Anterior cingulate cortex (tissue), 58 donors: ENCODE measurements at places on chromosomes 2 and 18.

DNA sequence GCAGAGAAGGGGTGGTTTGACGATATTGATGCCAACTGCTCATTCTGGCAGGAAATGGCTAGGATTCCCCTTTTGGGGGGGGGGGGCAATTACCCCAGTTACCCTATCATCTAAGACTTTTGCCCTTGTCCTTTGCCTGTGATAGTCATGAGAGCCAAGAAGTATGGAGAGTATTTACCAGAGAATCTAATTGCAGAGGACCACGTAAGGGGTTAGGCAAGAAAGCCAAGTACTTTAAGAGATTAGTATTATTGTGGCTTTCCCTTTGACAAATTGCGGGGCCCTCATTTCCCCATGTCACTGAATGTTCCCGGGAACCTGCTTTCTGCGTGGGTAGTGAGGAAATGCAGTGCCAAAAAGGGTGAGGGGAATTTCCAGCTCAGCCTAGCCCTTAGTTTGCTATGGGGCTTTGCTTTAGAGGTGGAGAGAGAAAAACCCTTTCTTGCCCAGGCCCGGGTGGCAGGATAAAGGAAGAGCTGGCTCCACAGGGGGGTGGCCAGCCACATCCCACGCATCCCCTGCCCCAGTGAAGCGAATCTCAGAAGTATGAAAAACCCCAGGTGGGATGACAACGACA is 1.5 kb downstream of the AQP4 start:
- DNase-seq = no peak

DNA sequence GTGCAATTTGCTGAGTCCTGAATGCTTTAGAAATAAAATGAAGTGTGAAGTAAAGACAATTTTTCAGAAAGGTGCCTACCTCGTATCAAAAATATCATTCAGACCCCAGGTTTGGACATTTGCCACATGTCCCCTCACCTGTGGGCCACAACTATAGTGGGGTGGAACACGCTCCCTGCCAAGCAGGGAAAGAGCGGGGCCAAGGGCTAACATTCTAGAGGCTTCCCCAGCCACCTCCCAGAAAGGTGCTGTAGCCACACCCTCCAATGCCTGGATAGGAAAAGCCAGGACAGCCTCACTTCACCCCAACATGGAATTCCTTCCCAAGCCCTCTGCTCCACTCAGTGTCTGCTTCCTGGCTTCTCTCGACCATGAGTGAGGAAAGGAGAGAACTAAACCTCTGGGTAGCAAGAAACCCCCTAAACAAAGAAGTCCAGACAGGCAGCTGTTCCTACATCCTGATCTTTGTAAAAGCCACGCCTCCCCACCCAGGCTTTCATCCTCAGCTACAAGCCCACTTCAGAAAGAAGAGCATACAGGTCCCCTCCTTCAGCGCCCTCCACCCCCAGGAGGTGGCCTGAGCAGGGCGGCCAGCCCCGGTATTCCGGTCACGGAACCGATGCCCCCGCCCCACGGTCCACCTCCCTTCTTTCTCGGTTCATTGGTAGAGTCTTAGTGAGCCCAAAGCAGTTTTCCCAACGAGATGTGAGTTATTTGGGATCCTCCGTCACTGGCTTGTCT is 2.1 kb downstream of the COL6A3 start:
- no peak for DNase-seq

DNA sequence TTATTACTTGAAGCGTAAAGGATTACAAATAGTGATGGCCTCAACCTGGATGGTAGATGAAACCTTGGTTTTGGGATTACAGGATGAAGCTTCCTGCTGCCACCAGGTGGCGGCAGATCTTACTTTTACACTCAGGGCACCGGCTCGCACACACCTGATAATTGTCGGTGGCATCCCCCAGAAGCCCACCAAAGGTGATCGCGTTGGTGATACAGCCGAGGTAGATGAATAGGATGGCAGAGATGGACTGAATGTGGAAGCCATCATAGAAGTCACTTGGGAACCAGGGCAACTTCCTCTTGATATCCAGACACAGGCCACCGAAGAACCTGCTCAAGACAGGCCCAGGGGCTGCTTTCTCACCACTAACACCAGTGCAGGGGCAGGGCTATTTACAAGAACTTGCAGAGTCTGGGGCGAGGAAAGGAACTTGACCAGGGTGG is 51.8 kb downstream of the MTHFD2 start:
- DNase-seq = no peak

DNA sequence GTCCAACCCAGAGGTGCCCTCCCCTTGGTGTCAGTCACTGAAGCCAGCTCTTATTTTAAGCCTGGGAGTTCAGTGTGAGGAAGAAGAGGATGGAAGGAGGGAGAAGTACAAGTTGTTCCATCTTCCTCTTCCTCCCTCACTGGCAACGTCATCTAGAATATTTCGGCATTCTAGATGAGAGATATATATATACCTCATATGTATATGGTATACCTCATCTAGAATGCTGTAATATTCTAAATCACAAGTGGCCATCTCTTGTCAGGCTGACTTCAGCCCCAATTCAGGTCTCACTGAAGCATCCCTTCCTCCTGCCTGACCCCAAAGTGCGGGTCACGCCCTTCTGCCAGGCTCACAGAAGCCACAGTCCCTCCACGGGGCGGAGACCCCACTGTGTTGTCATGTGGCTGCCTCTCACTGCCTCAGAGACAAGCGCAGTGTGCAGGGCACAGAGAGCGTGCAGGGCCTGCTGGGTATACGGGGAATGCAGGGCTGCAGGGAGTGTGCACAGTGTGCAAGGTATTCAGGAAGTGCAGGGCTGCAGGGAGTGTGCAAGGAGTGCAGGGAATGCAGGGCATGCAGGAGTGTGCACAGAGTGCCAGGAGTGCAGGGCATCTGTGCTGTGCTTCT is 32.8 kb upstream of the B3GNT7 start:
- no peak for DNase-seq
